ENCODE measurements at places on chromosomes 11 and 22.

DNA sequence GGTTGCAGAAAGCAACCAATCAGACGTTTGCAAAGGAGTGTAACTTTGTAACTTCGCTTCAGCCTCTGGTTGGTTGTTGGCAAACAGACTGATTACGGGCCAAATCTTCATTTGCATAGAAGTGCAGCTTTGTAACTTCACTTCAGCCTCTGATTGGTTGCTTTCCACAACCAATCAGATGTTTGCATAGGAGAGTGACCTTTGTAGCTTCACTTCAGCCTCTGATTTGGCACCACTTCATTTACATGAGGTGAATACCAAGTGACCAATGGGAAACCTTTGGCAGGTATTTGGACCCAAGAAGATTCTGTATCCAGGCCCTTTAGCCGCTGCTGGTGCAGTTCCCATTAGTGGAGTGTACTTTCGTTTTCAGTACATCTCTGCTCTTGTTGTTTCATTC lies 16.0 kb downstream of the USP47 start:
- no peak for DNase-seq

- no peak for DNase-seq
Measured at GRCh38 chr11:111727431-111727830, 38.8 kb downstream of the PPP2R1B start.

DNA sequence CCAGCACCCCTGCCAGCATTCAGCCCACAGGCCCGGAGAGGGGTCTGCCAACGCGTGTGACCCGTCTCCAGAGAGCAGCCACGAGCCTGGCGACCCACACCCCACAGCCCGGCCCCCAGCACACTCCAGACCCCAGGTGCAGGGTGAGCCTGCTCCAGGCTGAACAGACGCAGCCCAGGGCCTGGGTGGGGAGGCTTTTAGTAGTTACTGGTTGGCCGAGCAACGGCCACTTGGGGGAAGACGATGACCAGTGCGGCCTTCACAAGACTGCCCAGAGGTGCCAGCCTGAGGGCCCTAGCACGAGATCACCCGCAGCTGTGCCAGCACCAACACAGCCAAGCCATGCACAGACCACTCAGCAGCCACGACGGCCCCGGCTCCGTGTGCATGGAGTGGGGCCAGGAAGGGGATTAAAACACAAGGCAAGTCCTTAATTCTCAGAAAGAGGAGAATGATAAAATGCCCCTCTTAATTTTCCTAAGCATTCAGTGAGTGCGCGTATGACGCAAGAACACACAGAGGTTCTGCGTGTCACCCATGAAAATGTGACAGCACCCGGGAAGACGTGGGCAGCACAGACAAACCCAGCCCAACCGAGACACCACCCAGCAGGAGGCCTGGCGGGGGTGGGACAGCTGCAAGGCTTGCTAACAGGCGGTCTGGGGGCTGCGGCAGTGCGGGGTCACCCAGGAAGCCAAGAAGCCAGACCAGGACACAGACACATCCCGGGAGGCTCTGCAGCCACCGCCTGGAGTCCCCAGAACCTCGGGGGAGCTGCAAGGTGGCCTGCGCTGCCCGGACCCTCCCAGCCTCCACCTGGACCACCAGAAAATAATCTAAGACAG lies 47.6 kb downstream of the BRD1 start:
- DNase-seq: no peak

GRCh38 chr11:24496736-24497725 lies at the start of gene LUZP2:
Gene LUZP2, plus strand, starts transcription at chr11:24497053.
- DNase-seq: peak; percentile 62

- no peak for DNase-seq
Measured at GRCh38 chr11:119756169-119756865, 27.3 kb upstream of the NECTIN1 start.

DNA sequence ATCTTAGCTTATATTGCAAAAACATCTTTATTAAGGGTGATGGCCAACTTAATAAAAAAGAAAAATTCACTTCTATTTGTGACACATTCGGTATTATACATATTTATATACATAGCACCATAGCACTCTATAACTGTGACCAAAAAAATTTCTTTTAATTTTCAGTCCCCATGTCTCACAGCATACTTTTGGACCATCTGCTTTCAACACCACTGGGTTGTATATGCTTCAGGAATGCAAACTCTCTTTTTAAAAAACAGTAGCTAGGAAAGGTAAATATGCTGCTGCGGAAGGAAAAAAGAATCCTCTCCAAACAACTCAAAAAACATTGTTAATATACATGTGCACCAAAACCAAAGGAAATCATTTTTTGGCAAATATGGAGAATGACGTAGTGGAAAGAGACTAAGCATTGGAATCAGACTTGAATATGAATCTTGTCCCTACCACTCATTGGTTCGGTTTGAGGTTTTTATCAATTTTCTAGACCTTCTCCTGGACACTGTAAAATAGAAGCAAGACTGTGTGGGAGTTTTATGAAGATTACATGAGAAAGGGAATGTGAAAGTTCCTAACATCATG lies 227.9 kb downstream of the BLID start:
- DNase-seq: no peak

- DNase-seq: no peak
Measured at GRCh38 chr11:59273373-59273841, 60.7 kb upstream of the MPEG1 start.
